ENCODE measurements at places on chromosomes 11 and 22. TPM values are rescaled to one million over a fixed set of nuclear protein-coding genes. Genes with fewer than 3 reads are reported as not detected.

PRR5 gene
- 7.9 TPM for total RNA-seq

HORMAD2 gene
- total RNA-seq: not detected

DESI1 gene
- 67.2 TPM for total RNA-seq

RAB3IL1 gene
- 2.3 TPM for total RNA-seq

DGCR6L gene
- total RNA-seq: 33.3 TPM

CFAP300 gene
- 12.9 TPM for total RNA-seq

CD3D gene
- not detected for total RNA-seq

USP28 gene
- total RNA-seq: 15.8 TPM

ALDH3B1 gene
- 37.2 TPM for total RNA-seq

TNRC6B gene
- total RNA-seq: 39.3 TPM

CRYBA4 gene
- not detected for total RNA-seq

SHISAL1 gene
- 1.6 TPM for total RNA-seq

OR4A16 gene
- not detected for total RNA-seq

GRCh38 chr11:35887737-35888136 is 56.1 kb upstream of the LDLRAD3 start:
- peaks cover 13% of the 10 kb centered on the region for H3K4me1 ChIP-seq
- H3K27me3 ChIP-seq: no peaks in the 10 kb centered on the region
- DNase-seq: no peak
- no peak overlapping the region for H3K27ac ChIP-seq
- H3K36me3 ChIP-seq: no peaks in the 10 kb centered on the region

GRCh38 chr11:85596886-85597285 is 30.3 kb downstream of the DLG2 start:
- H3K36me3 ChIP-seq: no peaks in the 10 kb centered on the region
- no peaks in the 10 kb centered on the region for H3K4me1 ChIP-seq

GRCh38 chr11:69001243-69002081 is 11.6 kb downstream of the MRGPRF start:
- no peak overlapping the region for H3K4me3 ChIP-seq
- H3K27ac ChIP-seq: no peak overlapping the region
- no peaks in the 10 kb centered on the region for H3K27me3 ChIP-seq
- H3K4me1 ChIP-seq: no peaks in the 10 kb centered on the region
- no peaks in the 10 kb centered on the region for H3K36me3 ChIP-seq

GRCh38 chr11:70578831-70579230 is 180.5 kb downstream of the CTTN start:
- H3K4me3 ChIP-seq: no peak overlapping the region
- no peak overlapping the region for H3K27ac ChIP-seq
- H3K27me3 ChIP-seq: no peaks in the 10 kb centered on the region

DNA sequence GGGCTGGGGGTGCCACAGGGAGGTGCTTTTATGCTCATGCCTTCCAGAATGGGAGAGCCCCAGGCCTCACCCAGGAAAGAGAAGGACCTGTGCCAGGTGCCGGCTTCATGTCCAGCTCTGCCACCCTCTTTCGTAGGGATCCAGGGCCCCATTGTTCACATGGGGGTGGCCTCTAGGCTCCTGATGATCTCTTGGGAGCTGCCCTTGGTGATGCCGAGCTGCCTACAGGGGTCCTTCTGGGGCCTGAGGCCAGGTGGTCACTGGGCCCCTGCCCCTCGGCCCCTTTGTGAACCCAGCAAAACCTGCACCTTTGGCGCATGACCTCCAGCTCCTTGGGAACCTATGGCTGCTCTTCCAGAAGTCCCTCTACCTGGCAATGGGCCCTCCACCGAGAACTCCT is 41.4 kb upstream of the SMIM38 start:
- no peaks in the 10 kb centered on the region for H3K4me1 ChIP-seq
- H3K4me3 ChIP-seq: no peak overlapping the region
- peaks cover 11% of the 10 kb centered on the region for H3K27me3 ChIP-seq
- no peak for DNase-seq
- H3K27ac ChIP-seq: no peak overlapping the region
- no peaks in the 10 kb centered on the region for H3K36me3 ChIP-seq

DNA sequence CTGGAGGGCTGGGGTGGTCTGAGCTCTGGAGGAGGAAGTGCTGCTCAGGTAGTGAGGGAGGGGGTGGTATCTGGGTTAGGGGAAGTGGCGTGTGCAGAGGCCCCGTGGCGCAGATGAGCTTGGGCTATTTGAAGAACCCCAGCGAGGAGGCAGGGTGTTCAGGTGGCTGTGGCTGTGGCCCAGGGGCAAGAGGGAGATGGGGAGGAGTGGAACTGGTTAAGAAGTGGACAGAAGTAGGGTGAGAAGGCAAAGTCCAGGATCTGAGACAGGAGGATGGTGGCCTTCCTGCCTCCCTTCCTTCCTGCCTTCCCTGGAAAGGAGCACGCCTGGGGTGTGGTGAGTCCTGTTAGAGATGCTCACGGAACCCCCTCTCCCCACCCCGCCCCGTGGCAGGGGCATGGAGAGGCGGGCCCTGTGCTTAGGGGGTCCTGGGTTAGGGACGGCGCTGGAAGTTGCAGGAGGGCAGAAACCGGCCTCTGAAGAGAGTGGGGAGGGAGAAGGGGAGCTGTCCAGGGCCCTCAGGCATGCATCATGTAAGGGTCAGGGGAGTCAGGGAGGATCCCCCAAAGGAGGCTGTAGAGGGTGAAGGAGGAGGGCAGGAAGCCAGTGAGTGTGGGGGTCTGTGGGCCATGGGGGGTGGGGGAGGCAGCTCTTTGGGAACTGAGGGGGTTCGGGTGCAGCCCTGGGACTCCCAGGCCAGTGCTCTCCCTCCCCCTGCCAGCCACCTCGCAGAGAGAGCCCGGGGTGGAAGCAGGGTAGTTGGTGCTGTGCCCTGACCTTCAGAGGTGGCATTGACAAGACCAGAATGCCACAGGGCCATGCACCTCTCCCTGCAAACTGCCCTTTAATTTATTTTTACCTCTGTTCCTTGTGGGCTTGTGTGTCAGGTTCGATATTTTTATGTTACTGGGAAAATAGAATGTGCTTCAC is 63.7 kb upstream of the PARVG start:
- H3K27ac ChIP-seq: no peak overlapping the region
- H3K36me3 ChIP-seq: peaks cover 5% of the 10 kb centered on the region
- H3K4me1 ChIP-seq: no peaks in the 10 kb centered on the region
- no peaks in the 10 kb centered on the region for H3K27me3 ChIP-seq
- H3K4me3 ChIP-seq: no peak overlapping the region

DNA sequence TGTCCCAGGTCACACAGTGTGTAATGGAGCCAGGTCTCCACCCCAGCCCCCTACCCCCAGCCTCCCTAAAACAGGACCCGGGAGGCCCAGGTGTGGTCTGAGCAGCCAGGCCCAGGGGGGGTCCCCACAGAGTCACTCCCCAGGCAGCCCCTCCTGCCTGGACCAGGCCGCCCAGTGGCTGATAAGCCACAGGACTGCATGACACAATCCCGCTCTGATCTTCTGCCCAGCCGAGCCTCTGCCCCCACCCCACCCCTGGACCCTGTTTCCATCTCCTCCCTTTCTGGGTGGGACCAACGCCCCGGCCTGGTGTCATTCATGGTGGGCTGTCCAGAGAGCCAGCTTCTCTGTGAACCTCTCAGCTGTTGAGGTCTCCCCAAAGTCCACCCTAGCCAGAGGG is 7.8 kb upstream of the LIF start:
- peaks cover 10% of the 10 kb centered on the region for H3K4me1 ChIP-seq
- H3K4me3 ChIP-seq: no peak overlapping the region
- DNase-seq: no peak
- H3K27ac ChIP-seq: no peak overlapping the region
- no peaks in the 10 kb centered on the region for H3K27me3 ChIP-seq

DNA sequence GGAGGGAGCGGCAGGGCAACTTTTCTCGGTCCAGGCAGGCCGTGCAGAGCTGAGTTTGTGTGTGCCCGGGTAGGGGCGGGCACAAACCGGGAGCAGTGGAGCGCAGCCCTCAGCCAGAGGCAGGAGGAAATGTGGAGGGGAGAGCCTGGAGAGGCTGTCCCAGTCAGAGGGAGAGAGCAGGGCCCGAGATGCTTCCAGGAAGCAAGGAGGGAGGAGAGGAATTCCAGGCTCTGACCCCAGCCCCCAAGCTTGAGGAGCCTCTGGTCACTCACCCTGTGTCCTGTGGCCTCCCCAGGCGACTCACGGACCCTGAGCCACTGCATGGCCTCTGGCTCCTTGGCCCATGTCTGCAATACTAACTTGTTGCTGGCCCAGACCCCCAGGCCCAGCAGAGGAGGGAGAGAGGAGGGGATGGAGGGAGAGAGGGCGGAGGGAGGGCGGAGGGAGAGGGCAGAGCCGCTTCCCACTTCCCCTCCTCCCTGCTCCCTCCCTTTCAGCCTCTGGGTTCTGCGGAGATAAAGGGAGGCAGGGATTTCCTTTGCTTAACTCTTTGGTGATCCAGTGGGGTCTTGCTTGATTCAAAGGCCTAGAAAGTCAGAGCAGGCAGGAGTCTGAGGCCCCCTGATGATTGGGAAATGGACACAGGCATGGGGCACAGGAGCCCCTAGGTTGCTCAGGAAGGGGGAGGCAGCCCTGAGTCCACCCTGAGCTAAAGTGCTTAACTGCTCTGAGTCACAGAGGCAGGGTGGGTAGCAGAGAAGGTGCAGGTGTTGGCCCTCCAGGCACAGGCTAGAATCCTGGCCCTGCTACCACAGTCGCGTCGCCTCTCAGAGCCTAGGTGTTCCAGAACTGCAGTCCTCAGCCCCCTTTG is at the start of gene C1QTNF6:
C1QTNF6 (minus strand) TSS at position 357 of the 871 bp plus-strand sequence; CDS start at position 323, 34 bp downstream.
- no peaks in the 10 kb centered on the region for H3K27me3 ChIP-seq
- no peak within 1 kb of the TSS for H3K27ac ChIP-seq
- peaks cover 21% of the 10 kb centered on the region for H3K4me1 ChIP-seq
- no peak for DNase-seq
- peaks cover 17% of the 10 kb centered on the region for H3K36me3 ChIP-seq

- no peak overlapping the region for H3K27ac ChIP-seq
- no peaks in the 10 kb centered on the region for H3K36me3 ChIP-seq
- no peaks in the 10 kb centered on the region for H3K4me1 ChIP-seq
- DNase-seq: no peak
These were observed 160.0 kb downstream of the FCHSD2 start for GRCh38 chr11:72981971-72982685.

DNA sequence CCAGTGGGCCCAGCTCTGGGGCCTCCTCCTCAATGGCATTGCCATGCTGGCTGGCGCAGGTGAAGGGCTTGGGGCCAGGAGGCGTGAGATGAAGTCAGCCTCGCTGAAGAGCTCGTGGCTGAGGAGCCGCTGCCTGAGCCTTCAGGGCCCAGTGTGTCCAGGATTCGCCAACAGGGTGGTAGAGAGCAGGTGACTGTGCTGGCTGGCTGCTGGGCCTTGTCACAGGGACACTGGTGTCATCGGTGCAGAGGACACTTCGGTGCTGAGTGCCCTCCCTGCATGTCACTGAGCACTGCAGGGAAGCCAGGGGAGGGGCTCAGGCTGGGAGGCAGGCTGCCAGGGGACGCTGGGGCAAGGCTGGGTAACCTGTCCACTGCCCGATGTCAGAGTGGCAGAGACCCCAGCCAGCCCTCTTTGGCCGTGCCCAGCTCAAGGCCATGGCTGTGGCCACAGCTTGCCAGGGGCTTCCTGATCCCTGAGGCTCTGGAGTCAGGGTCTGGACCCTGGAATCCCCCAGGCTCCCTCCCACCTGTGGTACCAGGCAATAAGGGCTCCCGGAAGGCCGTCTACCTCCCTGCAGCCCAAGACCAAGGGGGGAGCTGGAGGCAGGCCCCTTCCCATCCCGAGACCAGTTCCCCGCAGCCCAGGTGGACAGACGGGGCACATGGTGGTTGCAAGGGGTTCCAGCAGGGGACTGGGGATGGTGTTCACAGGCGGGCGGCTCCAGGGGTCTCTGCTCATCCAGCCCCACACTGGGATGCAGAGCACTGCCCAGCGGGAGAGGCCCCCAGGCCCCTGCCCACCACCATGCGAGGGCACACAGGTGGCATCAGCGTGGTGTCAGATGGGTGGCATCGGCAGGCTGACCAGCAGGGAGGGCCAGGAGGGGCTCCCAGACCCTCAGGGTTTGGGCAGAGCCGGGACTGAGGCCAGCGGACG is 63.9 kb downstream of the ARFGAP3 start:
- no peak for DNase-seq
- no peaks in the 10 kb centered on the region for H3K27me3 ChIP-seq

GRCh38 chr22:44693756-44694155 is 8.2 kb upstream of the PRR5 start:
- DNase-seq: no peak
- H3K4me3 ChIP-seq: no peak overlapping the region
- H3K4me1 ChIP-seq: no peaks in the 10 kb centered on the region

GRCh38 chr11:114084414-114084813 is 24.9 kb downstream of the ZBTB16 start:
- H3K27ac ChIP-seq: peak overlapping the region; percentile 46
- peak overlapping the region; percentile 28 for H3K4me3 ChIP-seq
- DNase-seq: no peak
- H3K36me3 ChIP-seq: peaks cover 100% of the 10 kb centered on the region
- peaks cover 84% of the 10 kb centered on the region for H3K4me1 ChIP-seq

GRCh38 chr11:70100791-70101190 is 22.7 kb downstream of the ANO1 start:
- H3K4me3 ChIP-seq: no peak overlapping the region
- no peak overlapping the region for H3K27ac ChIP-seq
- no peaks in the 10 kb centered on the region for H3K36me3 ChIP-seq
- DNase-seq: no peak

DNA sequence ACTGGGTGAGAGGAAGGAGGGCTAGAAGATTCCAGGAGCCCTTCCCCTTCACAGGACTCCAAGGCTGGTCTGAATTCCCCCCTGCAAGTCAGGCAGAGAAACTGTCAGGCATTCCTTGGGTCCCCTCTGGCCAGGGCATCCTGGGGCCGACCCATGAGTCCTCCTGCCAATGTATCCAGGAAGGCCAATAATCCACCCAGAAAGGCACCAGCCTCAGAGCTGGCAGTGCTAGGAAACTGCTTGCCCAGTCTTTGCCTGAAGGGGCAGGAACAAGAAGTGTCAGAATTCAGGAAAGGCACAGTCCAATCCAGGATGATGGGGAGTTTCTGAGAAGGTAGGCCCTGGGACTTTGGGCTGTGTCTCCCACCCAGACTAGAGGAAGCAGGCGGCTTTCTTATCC is 41.0 kb downstream of the BUD13 start:
- DNase-seq: no peak
- H3K27me3 ChIP-seq: peaks cover 2% of the 10 kb centered on the region
- no peak overlapping the region for H3K4me3 ChIP-seq

DNA sequence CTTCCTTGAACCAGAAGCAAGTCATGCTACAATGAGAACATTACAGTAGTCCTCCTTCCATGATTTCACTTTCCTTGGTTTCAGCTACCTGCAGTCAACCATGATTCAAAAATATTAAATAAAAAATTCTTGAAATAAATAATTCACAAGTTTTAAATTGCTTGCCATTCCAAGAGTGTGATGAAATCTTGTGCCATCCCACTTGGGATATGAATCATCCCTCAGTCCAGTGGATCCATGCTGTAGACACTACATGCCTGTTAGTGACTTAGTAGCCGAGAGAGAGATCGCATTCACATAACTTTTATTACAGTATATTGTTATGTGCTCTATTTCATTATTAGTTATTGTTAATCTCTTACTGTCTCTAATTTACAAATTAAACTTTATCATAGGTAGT is 6.0 kb downstream of the HOATZ start:
- peak; percentile 37 for DNase-seq
- H3K27ac ChIP-seq: no peak overlapping the region
- H3K27me3 ChIP-seq: no peaks in the 10 kb centered on the region
- peaks cover 10% of the 10 kb centered on the region for H3K4me1 ChIP-seq
- no peak overlapping the region for H3K4me3 ChIP-seq

All from MCF 10A (cell line).